Stimulated activated CD4-positive, alpha-beta T cell treated with anti-CD3 and anti-CD28 coated beads, Interleukin-15, amount 100 ng/mL, for 1 hour (primary cell): ENCODE measurements at places on chromosomes 3 and 15.

- no peak for DNase-seq
Measured at GRCh38 chr15:70502529-70502928, 260.8 kb downstream of the UACA start.

DNA sequence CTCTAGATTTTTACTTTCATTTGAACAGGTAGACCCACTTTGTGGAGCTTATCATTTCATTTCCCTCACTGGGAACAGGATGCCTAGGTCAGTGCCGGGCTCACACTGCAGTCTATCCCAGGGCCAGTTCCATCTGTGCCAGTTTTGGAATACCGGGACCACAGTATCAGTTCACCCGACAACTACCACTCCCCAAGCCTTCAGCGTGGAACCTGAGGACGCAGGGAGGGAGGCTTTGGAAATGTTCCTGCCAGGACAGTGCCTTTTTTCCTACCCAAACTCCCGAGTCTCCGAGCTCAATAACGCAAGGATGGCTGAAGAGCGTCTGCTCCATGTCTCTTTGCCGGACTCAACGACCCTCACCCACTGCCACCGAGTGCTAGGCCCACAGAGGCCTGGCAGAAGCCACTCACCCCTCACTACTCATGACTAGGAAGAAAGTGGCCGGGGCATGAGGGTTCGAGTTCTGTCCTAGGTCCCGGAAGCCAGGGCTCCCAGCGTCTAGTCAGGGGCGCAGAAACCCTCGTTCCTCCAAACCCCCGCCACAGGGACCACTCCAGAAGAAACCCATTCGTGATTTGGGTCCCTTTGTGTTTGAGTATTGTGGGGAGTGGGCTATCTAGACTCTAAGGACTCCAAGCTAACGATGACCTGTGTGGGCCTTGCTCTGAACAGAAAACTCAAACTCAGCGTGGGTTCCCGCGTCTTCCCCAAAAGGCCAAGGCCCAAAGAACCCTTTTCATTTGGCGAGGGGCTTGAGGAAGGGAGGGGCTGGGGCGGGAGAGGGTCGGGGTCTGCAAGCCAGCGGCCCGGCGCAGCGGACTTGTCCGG lies 11.4 kb downstream of the ZIC1 start:
- DNase-seq = no peak

DNA sequence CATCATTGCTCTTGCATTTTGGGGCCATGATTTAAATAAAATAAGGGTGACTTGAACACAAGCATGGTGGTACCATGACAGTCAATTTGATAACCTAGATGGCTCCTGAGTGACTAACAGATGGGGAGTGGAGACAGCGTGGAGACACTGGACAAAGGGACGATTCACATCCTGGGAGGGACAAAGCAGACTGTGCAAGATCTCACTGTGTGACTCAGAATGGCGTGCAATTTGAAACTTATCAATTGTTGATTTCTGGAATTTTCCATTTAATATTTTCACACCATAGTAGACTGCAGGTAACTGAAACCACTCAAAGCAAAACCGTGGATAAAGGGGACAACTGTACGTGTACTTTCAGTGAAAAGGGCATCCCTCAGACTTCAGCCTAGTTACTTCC lies 25.5 kb downstream of the MCCC1 start:
- DNase-seq = no peak

DNA sequence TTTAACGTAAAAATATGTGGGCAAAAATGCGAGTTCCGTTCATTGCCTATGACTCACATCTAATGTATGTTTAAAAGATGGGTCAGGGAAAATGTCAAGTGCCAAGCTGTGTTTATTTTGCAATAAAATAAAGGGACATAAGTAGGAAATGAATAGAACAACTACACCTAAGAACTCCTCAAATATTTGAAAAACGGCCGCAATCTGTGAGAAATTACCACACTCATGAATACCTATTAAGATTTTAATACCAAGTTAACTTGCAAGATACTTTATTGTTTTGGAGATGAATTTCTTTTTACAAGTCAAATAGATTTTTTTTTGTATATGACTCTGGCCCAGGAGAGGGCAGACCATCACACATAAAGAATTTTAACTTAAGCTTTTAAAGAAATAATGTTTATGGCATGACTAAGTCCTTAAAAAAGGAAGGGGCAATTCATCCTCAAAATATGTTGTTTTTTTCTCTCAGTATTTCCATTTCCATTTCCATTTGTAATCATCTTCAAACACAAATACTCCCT lies 152.7 kb downstream of the SUCNR1 start:
- no peak for DNase-seq

GRCh38 chr3:188239577-188239976 lies 85.6 kb downstream of the LPP start:
- no peak for DNase-seq
